Activated CD8-positive, alpha-beta T cell treated with anti-CD3 and anti-CD28 coated beads, Interleukin-2, amount 10 ng/mL, durations not matched to agents 7 days and 5 days (primary cell): ENCODE measurements at places on chromosomes 2 and 18.
A peak's percentile ranks its signal among the peaks of the same experiment; 100 is the strongest.

GRCh38 chr18:4074647-4075046 is 380.5 kb downstream of the DLGAP1 start:
- no peak for DNase-seq

GRCh38 chr2:204108330-204108751 is 171.8 kb downstream of the ICOS start:
- peak; percentile 69 for DNase-seq

DNA sequence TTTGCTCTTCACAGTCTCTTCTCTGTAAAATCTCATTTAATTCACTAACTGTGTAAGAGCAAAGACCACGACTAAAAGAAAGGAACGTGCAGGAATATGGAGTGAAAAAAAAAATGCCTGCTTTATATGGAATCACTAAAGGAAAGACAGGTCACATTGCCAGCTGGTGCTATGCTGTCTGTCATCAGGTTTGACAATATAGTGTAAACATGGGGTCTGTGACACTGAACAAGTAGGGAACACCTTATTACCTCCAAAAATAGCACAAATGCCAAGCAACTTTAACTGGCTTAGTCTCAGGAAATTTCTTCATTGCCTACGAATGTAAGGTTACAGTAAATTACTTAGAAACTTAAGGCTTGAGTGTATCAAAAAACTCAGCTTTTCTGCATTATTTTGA is 364.5 kb upstream of the LINC00305 start:
- no peak for DNase-seq

DNA sequence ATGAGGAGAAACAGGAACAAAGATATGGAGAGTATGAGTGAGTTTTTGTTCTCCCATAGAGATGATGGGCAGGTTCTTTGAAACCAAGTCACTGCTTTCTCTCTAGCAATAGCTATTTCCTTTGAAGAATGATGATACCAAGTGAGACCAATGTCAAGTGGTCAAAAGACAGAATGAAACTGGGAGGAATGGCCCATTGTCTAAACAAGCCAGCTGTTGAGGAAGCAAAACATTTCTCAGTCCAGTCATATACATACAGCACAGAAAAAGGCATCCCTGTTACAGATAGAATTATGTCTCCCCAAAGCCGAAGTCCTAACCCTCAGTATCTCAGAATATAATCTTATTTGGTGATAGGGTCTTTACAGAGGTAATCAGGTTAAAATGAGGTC is 66.1 kb upstream of the EPC2 start:
- DNase-seq = no peak

GRCh38 chr18:37449618-37450017 is 116.0 kb downstream of the CELF4 start:
- no peak for DNase-seq

DNA sequence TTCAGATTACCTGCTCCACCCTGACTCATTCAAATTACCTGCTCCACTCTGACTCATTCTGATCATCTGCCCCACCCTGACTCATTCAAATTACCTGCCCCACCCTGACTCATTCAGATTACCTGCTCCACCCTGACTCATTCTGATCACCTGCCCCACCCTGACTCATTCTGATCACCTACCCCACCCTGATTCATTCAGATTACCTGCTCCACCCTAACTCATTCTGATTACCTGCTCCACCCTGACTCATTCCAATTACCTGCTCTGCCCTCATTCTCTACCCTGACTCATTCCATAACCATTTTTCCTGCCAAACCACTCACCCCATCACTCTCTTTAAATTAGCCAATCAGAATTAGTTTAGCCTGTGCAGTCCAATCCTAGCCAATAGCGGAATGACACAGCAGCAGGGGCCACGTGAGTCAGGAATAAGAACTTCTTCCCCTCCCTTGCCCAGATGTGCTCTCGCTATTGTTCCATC is 26.2 kb downstream of the CFAP53 start:
- no peak for DNase-seq

DNA sequence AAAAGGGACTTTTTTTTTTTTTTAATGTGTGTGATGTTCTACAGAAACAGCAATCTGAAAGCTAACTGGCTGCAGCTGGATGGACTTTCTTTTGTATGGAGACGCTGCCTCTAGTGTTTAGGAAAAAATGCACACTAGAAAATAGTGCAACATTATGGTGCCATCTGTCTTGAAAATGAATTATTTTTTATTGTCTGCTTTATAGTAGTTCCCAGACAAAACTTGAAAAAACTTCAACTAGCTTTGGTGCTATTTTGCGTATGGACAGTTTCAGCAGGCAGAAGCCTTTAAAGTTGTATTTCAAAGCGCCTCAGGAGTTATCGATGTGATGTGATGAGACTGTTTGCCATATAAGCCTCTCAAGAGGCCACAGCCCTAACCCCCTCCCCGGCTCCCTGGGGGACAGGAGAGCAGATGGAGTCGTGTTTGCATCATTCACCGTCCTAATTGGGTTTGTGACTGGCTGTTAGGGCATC is 86.9 kb downstream of the LTBP1 start:
- DNase-seq = no peak

DNA sequence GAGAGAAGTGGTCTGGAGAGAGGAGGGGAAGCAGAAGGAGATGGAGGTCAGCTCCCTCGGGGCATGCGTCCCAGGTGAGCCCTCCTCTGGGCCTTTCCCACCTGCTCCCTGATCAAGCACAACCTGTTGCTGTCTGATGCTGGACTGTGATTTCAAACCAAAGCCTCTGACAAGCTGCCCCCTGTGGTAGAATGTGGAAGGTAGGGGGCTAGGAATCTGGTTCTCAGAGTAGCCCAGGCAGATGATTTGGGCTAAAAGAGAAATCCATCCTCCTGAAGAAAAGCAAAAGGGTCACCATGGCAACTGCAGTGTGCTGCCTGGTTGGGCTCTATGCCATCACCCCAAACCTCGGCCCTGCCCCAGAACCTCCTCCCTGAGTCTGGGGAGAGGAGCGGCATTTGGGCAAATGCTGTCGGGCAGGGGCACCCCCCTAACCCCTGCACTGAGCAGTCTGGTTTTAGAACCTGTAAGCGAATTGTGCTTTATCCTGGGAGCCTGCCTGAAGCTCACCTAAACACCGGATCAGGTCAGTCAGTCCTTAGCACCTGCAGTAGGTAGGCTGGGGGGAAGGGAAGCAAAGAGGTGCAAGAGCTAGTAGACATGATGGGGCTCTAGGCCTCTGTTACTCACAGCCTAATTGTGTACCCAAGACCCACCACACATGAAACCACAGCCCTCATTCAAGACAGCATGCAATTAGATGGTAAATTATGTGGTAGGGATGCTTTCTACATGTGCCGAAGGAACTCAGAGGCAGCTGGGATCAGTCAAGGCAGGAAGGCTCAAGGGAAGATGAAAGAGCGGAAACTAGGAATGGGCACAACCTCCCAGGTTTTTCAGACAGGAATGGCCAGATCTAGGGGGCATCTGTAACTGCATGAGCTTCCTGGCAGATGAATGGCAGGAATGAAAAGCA is 83.5 kb downstream of the DNMT3A start:
- no peak for DNase-seq

- DNase-seq = peak; percentile 55
Observed at GRCh38 chr2:181077128-181077709, 96.8 kb downstream of the UBE2E3 start.

- DNase-seq = no peak
Observed at GRCh38 chr2:70431716-70432347, 121.8 kb downstream of the TGFA start.

GRCh38 chr2:70898363-70899240 is 37.1 kb upstream of the ATP6V1B1 start:
- DNase-seq = peak; percentile 9

DNA sequence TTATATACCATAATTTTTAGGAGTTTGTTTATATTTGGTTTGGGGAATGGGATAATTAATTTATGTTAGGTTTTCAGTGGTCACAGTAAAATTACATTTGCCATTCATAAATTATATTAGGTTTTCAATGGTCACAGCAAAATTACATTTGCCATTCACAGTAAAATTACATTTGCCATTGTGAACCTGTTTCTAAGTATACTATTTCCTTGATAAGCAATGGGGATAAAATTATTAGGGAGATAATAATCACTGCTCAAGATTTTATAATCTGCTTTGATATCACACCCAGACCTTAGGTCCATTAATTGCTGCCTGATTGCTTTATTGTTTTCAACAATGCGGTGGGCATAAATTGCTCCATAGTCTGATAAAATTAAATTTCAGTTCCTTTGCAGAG is 124.6 kb downstream of the ASXL3 start:
- DNase-seq = no peak

DNA sequence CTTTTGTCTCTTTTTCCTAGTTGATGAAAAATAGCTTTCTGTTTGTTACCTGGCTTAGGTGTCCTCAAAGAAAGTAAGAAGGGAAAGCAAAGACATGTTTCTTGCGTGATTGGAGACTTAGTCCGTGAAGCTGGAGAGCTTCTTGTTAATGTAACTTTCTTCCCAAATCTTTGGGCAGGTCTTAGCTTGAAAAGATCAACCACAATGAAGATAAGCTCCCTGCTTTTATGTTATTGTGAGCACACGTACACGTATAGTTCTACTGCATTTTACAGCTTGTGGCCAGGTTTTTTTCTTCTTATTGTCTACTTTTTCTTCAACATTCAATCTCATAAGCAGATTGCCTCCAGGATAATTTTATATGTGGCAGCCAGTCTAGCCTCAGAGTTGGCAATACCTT is 99.8 kb downstream of the DIS3L2 start:
- DNase-seq = no peak

- no peak for DNase-seq
Observed at GRCh38 chr2:24628746-24629145, 137.7 kb downstream of the NCOA1 start.

GRCh38 chr2:149188291-149188690 is 142.1 kb upstream of the LYPD6 start:
- DNase-seq = no peak

GRCh38 chr2:100529900-100530299 is 32.9 kb upstream of the PDCL3 start:
- DNase-seq = no peak

- no peak for DNase-seq
Observed at GRCh38 chr2:118665784-118666529, 181.5 kb downstream of the EN1 start.

DNA sequence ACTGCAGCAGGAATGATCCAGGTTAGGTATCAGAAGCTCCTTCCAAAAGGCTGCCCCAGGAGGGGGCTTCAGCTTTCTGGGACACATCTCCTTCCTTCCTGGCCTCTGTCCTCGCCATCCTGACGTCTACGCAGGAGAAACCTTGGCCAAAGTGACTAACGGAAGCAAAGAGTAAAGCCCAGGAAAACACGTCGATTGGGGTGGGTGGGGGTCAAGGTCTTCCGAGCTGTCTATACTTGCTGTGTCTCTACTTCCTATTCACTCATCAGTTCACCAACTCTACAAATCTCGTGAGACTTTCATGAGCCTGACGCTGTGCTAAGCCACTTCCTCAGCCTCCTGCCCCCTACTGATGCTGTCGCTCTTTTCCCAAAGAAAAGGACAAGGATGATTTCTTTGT is 212.6 kb downstream of the TNS1 start:
- DNase-seq = peak; percentile 48

DNA sequence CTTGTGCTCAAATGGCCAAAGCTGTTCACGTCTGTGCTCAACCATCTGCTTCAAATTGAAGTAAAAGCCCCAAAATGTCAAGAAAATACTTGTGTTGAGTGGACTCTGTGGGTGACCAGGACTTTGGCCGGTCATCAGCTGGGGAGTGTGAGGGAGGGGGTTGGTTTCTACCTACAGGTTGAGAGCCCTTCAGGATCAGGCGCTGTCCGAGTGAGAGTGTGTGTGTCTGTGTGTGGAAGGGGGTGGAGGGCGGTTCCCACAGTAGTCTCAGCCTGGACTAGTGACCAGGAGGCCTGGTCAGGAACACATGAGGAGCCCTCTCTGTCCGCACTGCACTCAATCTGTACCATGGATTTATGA is 34.2 kb downstream of the ATOH8 start:
- DNase-seq = no peak

DNA sequence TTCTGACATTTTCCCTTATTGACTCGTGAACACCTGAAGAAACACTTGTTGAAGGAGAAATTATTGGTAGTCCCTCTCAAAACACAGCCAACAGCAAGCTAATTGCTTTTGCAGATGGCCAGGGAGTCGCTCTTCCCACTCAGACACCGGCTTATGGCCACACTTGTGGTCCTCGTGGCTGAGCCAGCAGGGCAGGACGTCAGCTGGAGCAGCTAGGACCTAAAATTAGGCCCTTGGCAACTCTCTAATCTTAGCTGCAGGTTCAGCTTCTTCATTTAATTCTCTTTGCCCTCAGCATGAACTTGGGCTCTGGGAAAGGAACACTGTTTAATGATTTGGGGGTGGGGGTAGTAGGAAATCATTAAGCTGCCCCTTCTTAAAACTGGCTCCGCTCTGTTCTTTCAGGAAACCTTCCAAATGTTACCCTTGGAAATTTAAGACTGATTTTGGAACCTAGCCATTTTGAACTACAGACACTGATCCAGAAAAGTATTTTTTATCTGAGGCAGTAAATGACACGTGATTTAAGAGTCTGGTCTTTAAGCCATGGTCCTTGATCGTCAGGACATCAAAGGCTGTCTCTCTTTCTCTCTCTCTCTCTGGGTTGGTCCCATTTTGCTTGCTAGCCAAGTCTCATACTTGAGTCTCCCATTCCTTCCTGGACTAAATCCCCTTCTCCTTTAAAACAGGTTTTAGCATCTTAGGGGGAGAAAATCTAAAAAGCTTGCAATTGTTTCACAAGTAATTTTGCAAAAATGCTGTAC is 77.5 kb downstream of the CDK15 start:
- no peak for DNase-seq

GRCh38 chr2:75523313-75524275 is 37.1 kb downstream of the EVA1A start:
- no peak for DNase-seq

- DNase-seq = no peak
Observed at GRCh38 chr2:3645745-3646389, 12.1 kb upstream of the ALLC start.

DNA sequence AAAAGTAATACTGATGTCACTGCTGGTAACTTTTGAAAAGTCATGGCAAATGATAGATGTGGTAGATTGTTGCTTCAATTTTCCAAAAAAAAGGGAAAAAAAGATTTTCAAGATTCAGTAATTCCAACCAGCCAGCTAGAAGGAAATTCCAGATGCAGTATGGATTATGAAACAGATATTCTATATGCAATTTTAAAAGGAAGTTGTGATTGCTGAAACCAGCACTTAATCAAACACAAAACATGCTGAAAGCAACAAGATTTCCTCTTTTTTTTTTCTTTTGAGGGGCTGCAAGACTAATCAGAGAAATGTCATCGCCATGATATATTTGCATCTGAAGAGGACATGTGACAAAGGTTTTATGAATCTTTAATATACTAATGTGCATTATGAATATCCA is 5.1 kb upstream of the HNMT start:
- DNase-seq = no peak

GRCh38 chr2:239549711-239550255 is 149.0 kb upstream of the HDAC4 start:
- no peak for DNase-seq

- DNase-seq = no peak
Observed at GRCh38 chr18:56632070-56633022, 6.0 kb downstream of the TXNL1 start.
